AG09309 (cell line): ENCODE measurements at places on chromosomes 6 and 20.

- no peak for DNase-seq
Observed at GRCh38 chr6:78483553-78484197, 383.7 kb upstream of the IRAK1BP1 start.

GRCh38 chr20:37355252-37356180 is 9.6 kb downstream of the SRC start:
- DNase-seq, result no peak

- no peak for DNase-seq
Observed at GRCh38 chr20:3783068-3783489, 1.8 kb upstream of the SPEF1 start.

DNA sequence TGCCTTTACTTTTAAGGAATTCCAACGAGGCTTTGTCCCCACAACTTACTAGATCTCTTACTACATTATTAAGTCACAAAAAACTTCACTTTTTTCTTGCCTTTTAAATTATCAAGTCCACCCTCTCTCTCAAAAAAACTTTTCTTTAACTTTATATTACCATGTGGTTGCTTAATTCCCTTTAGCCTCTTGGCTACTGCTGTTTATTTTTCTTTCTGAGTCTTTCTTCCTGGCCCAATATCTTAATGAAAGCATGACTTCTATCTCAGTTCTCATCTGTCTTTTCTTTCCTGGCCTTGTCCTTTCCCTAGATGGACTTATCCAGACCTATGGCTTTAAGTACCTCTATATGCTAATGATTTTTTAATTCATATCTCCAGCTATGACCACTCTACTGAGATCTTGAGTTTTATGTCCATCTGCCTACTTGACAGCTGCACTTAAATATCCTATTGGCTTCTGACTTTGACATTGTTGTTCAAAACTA is 710.5 kb downstream of the RFPL4B start:
- no peak for DNase-seq

DNA sequence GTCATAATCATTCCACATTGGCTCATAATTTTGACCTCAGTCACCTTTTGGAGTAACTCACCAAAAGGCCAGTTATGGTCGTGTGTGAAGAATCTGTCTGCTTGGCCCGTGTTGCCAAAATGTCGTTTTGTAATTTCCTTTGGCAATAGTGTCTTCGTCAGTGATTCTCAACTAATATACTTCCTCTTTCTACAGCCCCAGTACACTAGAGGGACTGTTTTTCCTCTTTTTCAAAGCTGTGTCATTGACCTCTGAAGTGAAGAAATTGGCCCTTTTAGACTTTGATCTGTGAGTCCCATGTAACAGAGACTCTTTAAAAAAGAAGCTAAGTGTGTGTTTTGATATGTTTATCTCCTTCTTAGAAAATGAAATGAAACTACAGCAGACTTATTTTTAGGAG is 5.2 kb downstream of the FOXO3 start:
- peak; percentile 82 for DNase-seq

- no peak for DNase-seq
Observed at GRCh38 chr6:155291291-155291690, 23.0 kb downstream of the TFB1M start.

DNA sequence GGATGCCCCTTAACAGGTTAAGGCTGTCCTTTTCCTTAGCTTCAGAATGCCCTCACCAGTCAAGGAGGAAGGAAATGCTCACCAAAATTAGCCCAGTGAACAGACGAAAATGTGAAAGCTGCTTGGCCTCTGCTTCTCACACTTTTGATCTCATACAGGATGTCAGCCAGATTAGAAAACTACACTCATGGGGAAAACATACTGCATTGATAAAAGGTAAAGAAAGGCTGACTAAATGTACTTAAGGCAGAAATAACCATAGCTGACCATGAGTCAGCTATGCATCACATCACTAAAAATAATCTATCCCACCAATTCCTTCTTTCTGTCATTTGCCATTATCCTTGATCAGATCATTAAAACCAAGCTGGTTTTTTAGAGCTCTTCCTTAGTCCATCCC is 198.4 kb upstream of the TENT5A start:
- DNase-seq, result no peak

DNA sequence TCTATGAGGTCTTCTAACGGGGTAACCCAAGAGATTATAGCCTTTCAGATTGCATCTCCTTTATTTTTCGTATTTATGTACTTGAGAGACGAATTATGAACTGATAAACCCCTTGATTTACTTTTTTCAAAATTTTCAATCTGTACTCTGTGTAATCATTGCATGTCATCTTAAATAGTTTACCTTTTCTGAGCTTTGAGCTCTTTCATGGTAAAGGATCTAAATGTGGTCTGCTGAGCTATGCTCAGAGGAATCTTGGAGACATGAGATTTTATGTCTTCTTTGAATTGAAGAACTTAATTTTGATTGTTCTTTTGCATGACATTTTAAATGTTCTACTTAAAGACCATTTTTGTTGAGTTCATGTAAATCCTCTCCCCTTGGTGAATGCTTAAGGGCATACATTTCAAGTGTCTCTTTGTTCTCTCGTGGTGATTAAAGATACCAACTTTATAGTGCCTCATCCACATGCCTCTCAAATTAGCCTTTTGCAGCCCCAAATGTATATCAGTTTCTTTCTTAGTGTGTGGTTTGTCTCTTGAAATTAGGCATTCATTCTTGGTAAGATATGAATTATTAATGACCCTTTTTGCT is 116.3 kb upstream of the SCGN start:
- no peak for DNase-seq

GRCh38 chr6:112459758-112460304 is 112.7 kb downstream of the RFPL4B start:
- DNase-seq, result no peak

DNA sequence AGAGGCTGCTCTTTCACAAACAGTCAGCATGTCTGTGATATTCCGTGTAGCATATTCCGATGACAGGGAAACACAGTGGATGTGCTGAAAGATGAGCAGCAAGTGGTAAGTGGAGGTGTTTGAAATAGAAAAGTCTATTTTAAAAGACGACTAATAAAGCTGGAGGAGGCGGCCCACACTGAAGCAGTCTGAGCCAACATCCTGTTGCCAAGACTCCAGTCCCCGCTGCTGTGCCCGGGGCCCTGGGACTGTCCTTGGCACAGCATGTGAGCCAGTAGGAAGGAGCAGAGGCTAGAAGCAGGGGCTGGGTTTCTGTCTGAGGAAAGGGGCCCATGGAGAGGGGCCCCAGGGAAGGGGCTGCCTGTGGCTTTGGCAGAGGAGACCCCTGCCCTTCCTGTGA is 351.5 kb upstream of the CHD6 start:
- no peak for DNase-seq

GRCh38 chr6:148459238-148459637 is 116.6 kb downstream of the SASH1 start:
- DNase-seq, result no peak

- no peak for DNase-seq
Observed at GRCh38 chr20:37737826-37738420, 44.1 kb downstream of the CTNNBL1 start.

- no peak for DNase-seq
Observed at GRCh38 chr20:59318803-59319202, 18.4 kb downstream of the EDN3 start.

GRCh38 chr6:112851146-112851545 is 504.0 kb downstream of the RFPL4B start:
- no peak for DNase-seq

- no peak for DNase-seq
Observed at GRCh38 chr6:165766457-165766856, 103.4 kb upstream of the PDE10A start.

GRCh38 chr6:117733341-117733740 is 58.1 kb downstream of the NUS1 start:
- DNase-seq, result no peak

GRCh38 chr6:131197716-131198115 is 62.4 kb downstream of the AKAP7 start:
- no peak for DNase-seq

- DNase-seq, result no peak
Observed at GRCh38 chr20:32872266-32872665, 13.5 kb downstream of the EFCAB8 start.

DNA sequence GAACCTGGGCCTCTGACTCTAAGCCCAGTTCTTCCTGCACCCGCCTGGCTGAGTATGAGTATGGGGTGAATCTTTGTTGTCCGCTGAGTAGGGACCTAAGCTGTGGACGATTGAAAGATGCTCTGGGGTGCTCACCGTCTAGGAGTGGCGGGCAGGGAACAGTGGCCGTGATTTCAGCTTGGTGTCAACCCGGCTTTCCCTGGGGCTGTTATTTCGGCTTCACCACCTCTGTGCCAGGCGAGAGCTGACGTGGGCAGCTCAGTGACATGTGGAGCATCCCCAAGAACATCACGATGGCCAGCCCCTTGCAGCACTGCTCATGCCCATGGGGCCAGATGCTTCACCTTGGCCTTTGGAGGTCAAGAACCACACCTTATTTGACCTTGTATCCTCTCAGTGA is 102.6 kb downstream of the TOX2 start:
- DNase-seq, result no peak

GRCh38 chr20:2920473-2920872 is 47.2 kb downstream of the PTPRA start:
- no peak for DNase-seq

- DNase-seq, result no peak
Observed at GRCh38 chr6:134021396-134022122, 30.9 kb downstream of the SLC2A12 start.

- DNase-seq, result no peak
Observed at GRCh38 chr6:85600713-85601313, 7.2 kb upstream of the SNX14 start.

DNA sequence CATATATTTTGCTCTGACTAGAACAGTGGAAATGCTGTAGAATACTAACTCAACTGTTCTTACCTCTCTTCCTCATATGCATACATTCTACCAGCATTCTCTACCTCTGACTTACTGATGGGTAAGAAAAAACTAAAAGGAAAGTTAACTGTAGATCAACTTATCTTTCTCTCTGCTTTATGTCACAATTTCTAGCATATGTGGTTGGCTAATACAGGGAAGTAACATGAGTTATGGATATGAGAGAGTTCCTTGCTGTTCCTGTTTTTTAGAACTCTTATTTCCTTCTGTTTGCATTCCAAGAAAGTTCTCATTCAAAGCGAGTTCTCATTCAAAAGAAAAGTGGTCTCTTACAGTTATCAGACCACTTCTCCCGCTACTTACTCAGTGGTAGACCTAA is 226.8 kb upstream of the SGK1 start:
- DNase-seq, result no peak

GRCh38 chr20:44186674-44187053 is 324 bp downstream of the JPH2 start:
- no peak for DNase-seq

- DNase-seq, result peak; percentile 72
Observed at GRCh38 chr6:11917951-11918738, 94.0 kb upstream of the HIVEP1 start.

- no peak for DNase-seq
Observed at GRCh38 chr6:32655203-32655710, 11.2 kb downstream of the HLA-DQB1 start.

DNA sequence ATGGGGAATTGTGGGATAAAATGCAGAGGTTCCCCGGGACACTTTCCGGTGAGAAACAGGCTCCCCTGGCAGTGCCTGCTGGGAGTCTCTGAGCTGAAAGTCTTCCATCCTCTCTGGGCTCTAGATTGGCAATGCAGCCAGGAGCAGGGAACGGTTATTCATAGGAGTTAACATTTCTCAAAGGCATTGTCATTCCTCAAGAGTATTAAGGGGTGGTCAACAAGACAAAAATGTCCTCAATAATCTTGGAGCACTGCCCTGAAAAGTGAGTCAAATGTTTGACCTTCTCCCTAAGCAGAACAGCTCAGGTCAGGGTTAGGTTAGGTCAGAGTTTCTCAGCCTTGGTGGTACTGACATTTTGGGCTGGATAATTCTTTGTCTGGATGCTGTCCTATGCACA is 13.2 kb downstream of the BPIFB1 start:
- no peak for DNase-seq

GRCh38 chr6:116059713-116060571 is 749 bp downstream of the FRK start:
- DNase-seq, result no peak

GRCh38 chr20:64162239-64162910 is 1.9 kb upstream of the MYT1 start:
- no peak for DNase-seq
